ENCODE measurements at places on chromosomes 6 and 20.

DNA sequence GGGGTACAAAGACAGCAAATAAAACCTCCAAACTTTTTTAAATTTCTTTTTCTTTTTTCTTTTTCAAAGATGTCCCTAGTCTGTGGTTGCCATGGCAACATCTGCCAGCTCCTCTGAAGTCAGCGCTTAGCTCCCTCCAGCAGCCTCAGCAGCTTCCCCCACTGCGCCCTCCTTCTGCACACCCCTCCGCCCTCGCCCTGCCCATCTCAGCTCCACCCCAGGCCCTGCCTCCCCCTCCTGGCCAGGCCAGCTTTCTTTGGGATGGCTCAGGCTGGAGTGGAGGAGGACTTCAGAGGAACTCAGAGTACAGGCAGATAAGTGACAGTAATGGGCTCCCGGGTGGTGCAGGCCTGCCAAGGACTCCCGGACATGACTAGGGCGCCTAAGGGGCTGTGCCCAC, 104.6 kb downstream of the LRFN2 start:
- DNase-seq, result no peak

DNA sequence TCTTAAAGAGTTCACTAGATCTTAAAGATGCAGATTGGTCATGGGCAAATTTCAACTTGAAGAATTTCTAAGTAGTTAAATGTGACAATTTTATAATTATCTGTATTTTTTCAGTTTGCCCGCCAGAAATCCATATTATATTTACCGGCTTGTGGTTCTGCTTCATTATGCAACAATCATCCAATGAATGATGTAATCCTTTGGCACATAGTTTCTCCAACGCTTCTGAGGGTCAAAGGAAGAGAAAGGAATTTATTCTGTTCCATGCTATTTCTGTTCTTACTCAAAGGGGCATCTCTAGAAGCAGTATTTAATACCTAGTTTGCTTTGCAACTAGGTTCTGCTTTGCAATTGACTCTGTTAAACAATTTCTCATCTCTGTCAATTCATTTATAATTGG, 359.3 kb upstream of the PLCB4 start:
- DNase-seq, result no peak

DNA sequence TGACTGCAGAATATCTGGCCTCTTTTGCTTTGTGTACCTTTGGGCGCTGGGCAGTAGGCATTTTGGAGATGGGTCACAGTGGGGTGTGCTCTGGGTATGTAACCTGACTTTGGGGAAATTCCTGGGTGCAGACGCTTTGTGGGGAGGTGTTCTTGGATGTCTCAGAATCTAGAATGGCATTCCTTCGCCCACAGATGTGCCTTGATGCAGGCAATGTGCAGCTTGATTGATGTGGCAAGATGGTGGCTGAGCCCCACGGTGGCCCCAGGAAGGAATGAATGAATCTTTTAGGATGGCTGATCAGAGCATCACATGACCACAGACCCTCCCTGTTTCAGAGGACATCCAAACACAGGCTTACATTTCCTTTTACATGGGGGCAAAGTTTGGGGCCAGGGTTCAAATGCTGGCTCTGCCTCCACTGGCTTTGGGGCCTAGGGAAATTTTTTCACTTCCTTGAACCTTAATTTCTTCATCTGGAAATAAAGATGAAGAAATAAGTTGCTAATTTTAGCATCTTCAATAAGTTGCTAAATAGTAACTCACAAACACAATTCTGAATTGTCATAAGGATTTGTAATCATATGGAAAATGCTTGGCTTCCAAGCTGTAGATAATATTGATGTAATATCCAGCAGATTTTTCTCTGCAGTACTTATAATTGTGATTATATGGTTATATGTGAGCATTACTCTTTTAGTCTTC, 5.6 kb downstream of the PPP1R16B start:
- DNase-seq, result no peak

- no peak for DNase-seq
Observed at GRCh38 chr20:47202733-47203667, 153.5 kb downstream of the ZMYND8 start.

GRCh38 chr6:81735756-81736380, 16.6 kb downstream of the TENT5A start:
- no peak for DNase-seq
